ENCODE measurements at places on chromosomes 7 and 10.

GRCh38 chr7:21412957-21413356 lies 14.9 kb upstream of the SP4 start:
- no peak for DNase-seq

DNA sequence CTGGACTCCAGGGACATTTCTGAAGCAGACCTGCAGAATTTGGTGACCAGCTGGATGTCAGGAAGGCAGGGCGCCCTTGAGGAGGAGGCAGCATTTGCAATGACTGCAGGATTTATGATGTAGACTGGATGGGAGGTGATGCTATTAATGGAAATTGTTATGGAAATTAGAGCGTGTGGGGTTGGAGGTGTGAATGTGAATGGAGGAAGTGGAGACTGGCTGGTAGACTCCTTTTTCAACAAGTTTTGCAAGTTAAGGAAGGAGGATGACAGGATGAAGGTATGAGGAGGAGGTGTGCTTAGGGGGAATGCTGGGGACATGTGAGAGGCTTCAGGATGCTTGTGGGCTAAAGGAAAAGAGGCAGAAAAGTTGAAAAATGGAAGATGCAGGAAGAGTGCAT lies 137.0 kb downstream of the TMEM178B start:
- DNase-seq = no peak

DNA sequence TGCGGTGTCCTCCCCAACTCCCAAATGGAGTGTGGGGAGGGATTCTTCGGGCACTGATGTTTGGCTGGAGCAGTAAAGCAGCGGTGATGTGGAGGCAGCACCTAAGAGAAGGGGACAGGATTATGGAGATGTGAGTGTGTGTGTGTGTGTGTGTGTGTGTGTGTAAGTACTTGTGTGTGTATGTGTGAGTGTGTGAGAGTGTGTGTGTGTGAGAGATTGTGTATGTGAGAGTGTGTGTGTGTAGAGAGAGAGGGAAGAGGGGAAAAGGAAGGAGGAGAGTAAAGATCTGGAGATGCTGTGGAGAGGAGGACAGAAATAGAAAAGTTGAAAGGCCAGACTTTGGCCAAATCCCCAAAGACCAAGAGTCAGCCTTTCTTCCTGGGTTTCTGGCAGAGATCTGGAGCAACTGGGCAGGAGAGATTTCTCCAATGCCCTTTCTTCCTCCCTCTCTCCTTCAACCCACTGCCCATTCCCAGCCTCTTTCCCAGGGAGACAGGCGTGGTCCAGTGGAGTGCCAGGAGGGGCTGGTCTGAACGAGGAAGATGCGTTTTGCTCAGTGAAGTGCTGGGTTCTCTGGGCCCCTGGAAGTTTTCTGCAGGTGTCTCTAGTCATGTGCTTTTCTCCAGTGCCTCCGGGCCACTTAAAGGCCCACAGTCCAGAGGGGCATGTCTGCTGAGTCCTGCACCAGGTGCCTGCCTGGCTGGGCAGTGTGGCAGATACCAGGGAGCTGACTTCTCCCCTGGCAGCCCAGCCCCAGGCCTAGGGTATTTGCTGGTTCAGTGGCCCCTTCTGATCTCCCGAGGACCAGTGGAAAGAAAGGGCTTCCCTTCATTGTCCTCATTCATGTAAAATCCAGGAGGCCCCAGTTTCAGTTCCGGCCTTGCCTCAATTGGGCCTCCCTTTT lies 60.5 kb downstream of the HK1 start:
- no peak for DNase-seq

GRCh38 chr10:12597788-12598765 lies 248.7 kb downstream of the CAMK1D start:
- DNase-seq = no peak

- no peak for DNase-seq
Measured at GRCh38 chr7:18402488-18403183, 92.9 kb upstream of the HDAC9 start.

DNA sequence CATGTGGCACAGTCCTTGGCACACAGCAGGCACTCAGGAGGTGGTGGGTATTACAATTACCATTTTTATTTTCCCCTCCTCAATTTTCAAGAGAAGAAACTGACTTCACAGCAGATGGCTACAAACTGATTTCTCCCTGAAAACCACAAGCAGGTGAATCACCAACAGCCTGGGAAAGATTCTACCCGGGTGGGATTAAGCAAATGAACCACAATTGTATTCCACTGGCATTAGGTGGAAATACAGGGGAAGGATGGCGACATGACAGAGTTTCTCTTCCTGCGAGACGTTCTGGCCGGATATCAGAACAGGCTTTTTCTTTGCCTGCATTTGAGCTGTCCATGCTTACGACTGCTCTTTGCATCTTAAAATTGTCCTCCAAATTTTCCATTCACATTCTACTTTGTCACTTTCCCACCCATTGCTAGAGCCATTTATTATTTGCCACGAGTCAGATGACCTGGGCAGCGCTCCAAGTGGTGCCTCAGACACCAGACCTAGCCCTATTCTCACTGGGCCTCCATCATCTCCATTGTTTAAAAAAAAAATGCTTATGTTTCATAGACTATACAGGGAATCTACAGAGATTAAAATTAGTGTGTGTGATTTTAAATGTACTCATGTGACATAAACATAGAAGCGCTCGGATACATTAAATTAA lies 4.6 kb downstream of the DENND11 start:
- no peak for DNase-seq

DNA sequence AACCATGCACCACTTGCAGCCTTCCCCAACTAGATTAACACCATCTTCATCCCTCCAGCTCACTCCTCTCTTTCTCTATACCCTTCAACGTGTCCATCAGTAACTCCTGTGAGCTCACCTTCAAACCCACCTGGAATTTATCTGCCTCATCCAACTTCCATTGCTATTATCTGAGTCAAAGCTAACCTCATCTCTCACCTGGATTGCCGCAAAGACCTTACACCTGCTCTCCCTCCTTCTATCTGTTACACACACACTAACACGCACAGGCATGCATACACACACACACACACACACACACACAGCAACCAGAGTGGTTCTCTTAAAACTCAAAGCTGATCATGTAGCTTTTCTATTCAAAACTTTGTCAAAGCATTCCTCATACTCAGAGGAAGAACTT lies 3.8 kb upstream of the TFEC start:
- no peak for DNase-seq

- DNase-seq = no peak
Measured at GRCh38 chr10:6017781-6018354, 40.5 kb upstream of the IL15RA start.

GRCh38 chr10:94214481-94214893 lies 148.3 kb downstream of the NOC3L start:
- DNase-seq = no peak

DNA sequence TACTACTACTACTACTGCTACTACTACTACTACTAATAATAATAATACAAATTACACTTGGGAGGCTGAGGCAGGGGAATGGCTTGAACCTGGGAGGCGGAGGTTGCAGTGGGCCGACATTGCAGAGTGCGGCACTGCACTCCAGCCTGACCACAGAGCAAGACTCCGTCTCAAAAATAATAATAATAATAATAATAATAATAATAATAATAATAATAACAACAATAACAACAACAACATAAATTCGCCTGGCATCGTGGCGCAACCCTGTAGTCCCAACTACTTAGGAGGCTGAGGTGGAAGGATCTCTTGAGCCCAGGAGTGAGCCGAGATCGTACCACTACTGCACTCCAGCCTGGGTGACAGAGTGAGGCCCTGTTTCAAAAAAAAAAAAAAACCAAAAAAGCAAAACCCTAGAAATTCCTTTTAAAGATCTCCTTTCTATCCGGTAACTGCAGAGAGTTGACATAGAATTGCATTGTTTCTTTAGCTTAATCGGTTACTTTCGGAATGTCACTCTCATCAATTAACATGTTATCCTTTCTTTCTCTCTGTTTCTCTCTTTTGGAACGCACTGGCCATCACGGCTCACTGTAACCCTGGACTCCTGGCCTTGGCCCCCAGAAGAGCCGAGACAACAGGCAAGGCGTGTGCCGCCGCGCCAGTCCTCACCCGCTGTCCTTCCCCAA lies 972 bp downstream of the PHYH start:
- no peak for DNase-seq

DNA sequence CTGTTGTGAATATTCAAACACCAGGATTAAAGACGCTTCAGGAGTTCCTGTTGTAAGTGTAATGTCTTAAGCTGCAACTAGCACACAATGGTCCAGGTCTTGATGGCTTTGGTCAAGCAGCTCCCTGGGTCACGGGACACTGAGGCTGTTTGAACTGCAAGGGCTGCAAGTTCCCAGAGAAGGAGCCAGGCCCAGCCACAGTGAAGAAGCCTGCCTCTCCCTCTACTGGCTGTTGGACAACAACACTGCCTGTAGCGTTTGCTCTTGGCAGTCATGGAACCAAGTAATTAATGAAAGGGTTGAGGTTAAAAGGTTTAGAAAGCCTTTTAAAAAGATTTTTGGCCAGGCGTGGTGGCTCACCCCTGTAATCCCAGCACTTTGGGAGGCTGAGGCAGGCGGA lies 31.9 kb upstream of the GUSB start:
- no peak for DNase-seq

- DNase-seq = no peak
Measured at GRCh38 chr10:75613685-75614504, 182.5 kb downstream of the LRMDA start.

DNA sequence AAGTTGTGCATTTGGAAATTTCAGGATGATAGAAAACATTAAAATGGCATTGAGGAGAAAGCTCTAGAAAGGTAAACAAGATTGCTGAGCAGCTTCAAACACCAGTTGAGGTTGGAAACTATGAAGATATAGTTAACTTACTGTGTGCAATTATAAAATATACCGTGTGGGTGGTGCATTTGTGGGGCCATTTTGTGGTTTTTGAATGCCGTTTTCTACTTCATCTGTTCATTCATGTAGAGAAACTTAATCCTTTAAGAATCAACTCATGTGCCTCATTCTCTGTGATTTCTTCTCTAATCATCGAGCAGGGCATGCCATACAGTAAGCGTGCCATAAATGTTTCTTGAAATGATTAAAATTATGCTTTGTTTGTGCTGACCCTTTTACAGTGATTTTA lies 232.8 kb upstream of the TEX47 start:
- no peak for DNase-seq

DNA sequence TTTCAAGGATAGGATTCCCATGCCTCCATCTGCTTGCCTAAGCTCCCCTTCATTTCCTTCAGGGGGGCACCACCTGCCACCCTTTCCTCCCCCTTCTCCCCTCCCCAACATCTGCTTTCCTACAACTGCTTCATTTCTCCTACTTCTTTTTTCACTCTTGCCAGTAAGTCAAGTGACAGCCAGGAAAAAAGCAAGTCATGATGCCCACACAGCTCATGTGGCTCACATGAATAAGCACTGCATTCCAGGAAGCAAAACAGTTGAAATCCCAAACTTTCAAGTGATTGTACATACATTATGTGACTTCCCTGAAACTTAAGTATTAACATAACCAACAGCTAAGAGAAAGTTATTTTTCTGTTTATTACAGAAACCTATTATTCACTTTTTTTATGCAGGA lies 78.6 kb downstream of the TNS3 start:
- DNase-seq = no peak

DNA sequence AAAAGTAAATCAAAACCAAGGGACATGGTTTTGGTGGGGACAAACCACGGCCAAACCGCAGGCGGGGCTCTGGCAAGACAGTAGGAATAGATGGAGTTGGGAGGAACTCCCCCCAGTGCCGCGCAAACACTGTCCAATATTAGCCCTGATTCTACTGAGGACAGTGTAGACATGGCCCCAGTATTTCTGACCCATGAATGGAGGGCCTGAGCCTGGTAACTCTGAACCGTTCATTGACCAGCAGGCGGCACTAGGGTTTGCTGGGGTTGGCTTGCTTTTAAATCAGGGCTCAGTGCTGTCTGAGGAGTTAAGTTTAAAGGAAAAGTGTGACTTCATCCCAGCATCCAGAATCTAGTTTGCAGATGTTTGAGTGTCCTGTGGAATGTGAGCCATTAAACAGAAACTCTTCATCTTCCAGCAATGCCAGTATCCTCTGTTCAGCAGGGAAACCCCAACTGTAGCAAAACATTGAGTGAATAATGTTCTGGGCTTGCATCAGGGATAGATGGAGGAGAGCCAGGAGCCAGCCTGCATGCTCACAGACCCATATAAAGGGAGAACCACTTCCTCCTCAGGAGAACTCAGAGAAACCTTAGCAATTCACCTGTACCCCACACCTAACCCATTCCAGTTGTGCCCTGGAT lies 147.4 kb upstream of the PRSS58 start:
- DNase-seq = no peak

DNA sequence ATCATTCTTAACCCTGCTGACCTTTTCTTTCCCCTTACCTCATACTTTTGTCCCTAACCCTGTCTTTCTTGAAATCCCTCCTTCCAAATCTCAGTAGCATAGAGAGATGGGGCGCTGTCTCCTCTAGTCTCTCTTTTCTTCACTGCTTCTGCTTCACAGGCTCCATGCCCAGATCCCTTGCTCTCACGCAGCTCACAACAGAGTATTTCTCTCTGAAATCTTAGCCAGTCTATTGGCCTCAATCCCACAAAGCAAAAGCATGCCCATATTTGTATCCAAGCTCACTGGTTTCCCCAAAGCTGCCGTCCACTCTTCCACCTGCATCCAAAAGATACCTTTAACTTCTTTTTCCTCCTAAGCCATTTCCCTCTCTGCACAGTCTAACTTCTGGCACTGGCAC lies 526.8 kb downstream of the PLXDC2 start:
- DNase-seq = no peak

GRCh38 chr10:79070081-79070605 lies 1.4 kb downstream of the ZMIZ1 start:
- no peak for DNase-seq

DNA sequence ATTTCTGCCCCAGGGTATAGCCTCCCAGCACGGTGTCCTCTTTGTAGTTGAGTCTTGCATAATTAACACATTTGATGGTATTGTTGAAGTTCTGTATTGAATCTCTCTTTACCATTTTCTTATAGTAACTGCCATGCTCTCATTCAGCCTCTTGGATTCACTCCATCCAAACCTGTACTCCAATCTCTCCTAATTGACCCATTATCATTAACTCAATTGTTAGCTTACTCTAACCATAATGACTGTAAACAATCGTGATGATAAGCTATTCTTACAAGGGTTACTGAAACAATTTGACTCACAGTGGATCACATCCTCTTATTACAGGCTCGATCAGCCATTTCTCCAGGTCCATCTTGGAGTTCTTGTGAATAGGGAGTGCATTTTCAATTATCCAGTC lies 191.9 kb upstream of the AGK start:
- no peak for DNase-seq

All from activated CD8-positive, alpha-beta memory T cell treated with anti-CD3 and anti-CD28 coated beads for 48 hours (primary cell).